GM20000 (cell line): ENCODE measurements at places on chromosomes 12 and 14.
A peak's percentile ranks its signal among the peaks of the same experiment; 100 is the strongest.

DNA sequence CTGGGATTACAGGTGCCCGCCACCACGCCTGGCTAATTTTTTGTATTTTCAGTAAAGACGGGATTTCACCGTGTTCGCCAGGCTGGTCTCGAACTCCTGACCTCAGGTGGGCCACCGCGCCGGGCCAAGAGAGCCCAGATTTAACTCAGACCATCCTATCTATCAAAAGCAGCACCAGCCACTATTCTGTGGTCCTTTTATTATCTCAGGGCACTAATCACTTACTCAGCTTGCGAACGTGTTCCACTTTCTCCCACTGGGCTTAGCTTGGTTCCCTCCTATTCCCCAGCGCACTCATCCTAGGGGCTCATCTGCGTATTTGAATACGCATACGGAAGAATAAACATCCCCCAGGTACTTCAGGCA, 16.2 kb upstream of the AACS start:
- DNase-seq: no peak

DNA sequence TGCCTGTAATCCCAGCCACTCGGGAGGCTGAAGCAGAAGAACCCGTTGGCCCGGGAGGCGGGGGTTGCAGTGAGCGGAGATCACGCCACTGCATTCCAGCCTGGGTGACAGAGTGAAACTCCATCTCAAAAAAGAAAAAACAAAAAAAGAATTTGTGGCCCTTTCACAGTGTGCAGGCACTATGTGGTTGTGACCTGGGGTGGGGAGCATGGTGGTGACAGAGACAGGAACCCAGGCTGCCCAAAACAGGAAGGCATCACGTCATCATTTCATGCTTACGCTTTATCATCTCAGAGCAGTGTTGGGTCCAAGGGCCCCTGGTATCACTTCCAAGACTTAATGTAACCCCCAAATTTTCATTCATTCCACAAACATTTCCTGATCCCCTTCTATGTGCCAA, 175.7 kb upstream of the GSC start:
- DNase-seq: no peak

- peak; percentile 19 for DNase-seq
Observed at GRCh38 chr12:76586764-76587395, 27.3 kb upstream of the OSBPL8 start.

DNA sequence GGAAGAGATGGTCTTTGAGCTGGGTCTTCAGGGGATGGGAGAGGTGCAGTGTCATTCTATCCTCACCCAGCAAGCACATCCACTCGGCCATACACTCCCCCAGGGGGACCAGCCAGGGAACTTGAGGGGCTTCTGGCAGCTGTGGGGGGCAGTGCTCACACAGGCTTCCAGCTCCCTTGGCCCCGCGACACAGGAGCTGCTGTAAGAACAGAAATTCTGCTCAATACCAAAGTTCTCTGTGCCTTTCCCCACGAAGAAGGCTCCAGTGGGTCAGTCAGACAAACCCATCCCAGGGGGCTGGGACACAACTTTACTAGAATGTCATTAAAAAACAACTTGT, 289.1 kb upstream of the RTL1 start:
- DNase-seq: no peak

DNA sequence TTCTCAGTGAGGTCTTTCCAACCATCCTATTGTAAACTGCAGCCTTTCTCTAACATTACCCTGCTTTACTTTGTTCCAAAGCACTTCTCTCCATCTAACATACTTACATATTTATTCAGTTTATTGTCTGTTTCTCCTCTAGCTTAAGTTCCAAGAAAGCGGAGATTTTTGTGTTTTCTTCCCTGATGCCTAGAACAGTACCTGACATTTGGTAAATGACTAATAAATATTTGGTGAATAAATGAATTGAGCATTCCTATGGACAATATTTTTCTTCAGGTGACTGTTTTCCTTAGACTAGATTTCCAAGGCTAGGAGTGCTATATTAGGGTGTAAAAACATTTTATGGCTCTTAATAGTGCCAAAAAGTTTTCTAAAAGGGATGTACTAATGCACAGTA, 2.4 kb downstream of the RACGAP1 start:
- no peak for DNase-seq

GRCh38 chr12:34298971-34299801, 276.9 kb downstream of the ALG10 start:
- no peak for DNase-seq

DNA sequence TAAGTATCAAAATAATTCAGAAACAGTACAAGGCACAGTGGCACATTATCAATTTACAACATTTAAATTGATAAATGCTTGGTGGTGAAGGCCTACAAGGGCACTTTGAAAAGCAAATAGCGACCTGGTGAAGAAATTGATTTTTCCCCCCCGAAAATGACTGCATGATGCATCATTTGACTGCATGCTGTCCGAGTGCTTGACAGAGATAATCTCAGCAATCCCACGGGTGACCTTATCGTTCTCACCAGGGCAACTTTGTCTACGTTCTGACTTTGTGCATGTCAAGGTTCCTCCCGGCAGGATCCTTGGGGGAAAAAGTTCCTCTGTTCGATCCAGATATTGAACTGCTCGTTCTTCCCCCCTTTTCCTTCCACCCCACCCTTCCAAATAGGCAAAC, 384.8 kb downstream of the EGLN3 start:
- DNase-seq: no peak

DNA sequence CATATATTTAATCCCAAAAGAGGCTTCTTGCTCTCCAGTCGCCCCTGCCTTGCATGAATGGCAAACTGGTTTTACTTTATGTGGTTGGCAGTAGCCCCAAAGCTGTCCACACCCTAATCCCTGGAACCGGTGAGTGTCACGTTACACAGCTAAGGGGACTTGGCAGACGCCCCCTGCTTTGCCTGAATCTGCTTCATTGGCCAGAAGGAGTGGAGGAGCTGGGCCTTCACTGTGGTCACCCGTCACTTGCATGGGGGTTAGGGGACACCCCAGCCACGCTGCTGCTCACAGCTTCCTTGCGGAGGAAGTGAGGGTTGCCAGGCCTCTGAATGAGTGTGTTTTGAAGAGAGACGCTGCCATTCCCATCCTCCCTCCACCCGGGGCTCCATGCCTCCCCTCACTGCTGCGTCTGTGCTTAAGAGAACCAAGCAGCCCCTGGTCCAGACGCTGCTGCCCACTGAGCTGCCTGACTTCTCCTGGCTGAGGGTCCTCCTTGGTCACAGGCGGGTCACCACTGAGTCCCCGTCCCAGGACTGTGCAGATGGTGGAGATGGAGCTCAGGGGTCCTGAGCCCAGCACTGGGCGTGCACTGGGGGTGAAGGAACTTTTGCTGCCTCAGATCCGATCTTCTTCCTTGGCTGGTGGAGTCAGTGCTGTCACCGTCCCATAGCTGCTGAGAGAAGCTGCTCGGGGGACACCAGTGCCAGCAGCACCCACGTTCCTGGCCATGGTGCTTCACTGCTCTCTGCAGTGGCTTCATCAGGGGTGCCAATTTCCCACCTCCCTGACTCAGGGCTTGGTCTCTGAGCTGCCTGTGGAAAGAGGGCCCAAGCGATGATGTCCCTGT, 39.8 kb downstream of the GALNT9 start:
- DNase-seq: no peak

GRCh38 chr12:125129591-125130255, 64.5 kb downstream of the AACS start:
- no peak for DNase-seq

DNA sequence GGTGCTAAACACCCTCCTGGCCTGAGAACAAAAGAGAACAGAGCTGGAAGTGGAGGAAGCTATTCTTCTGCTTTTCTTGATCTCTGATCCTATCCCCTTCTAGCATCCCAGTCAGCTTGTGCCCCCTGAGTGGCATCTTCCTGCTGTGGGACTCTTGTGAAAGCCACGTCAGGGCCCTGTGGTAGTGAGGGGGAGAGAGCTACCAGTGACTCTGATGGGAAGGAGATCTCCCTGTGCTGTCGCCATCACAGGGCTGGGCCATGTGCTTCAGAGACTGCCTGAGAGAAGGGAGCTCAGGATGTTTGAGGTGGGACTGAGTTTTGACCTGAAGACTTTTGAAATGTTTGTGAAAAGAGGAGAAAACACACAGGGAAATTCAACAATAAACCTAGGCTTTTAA, 107.6 kb upstream of the FUT8 start:
- no peak for DNase-seq

GRCh38 chr12:48736456-48736855, 19.9 kb upstream of the CCNT1 start:
- DNase-seq: no peak

- DNase-seq: no peak
Observed at GRCh38 chr12:9344541-9344940, 136.3 kb upstream of the PZP start.

DNA sequence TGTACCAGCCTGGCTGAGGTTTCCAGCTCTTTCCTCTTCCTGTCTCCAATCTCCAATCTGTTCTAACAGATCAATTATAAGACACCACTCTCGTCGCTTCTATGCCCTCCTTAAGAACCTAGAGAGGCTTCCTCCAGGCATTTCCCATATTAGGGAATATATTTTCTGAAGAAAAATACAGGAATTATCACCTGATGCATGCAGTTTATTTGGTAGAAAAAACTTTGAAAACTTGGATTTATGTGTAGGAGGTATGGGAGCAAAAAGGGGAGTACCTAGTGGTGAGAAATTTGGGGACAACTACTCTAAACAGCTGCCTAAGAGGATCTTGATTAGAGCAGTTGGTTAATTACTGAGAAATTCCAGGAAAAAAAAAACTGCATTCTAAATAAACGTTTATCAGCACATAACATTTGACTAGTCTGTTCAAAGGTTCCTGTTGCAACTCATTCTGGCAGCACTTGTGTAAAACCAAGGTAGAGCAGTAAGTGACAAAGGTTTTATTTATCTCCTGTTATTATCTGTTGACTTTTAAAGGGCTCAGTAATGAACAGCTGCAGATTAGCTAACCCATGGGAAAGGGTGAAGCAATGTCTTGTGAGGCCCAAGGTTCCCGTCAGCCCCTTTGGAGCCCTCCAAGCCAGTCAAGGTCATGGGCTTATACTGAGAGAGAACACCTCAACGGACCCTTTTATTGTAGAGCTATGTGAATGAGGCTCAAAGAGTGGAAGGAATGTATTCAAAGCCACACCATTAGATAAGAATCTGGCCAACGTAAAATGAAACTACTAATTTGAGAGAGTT, 36.4 kb upstream of the NR1H4 start:
- no peak for DNase-seq

DNA sequence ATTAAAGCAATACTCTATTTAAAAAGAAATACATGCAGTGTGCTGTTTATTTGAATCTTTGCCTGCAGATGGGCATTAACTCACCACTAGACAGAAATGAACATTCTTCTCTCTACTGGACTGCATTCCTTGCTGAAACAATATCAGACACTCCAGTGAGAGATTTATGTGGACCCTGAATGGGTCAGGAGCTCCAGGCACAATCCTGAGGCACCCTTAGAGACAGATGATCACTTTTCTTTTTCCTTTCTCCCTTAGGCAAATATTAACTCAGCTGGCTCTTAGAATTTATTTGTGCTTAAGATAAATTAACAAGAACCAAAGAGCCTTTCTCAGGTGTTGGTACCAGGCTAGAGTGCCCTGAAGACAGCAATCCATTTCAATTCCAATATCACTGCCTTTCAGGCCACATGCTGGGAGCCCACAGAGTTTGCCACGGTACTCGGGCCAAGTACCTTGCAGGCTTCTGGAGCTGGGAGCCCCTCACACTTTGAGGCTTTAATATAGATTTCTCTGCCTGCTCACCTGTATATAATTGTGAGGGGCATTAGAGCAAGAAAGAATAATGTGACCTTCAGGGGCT, 173.0 kb downstream of the EMP1 start:
- DNase-seq: no peak

DNA sequence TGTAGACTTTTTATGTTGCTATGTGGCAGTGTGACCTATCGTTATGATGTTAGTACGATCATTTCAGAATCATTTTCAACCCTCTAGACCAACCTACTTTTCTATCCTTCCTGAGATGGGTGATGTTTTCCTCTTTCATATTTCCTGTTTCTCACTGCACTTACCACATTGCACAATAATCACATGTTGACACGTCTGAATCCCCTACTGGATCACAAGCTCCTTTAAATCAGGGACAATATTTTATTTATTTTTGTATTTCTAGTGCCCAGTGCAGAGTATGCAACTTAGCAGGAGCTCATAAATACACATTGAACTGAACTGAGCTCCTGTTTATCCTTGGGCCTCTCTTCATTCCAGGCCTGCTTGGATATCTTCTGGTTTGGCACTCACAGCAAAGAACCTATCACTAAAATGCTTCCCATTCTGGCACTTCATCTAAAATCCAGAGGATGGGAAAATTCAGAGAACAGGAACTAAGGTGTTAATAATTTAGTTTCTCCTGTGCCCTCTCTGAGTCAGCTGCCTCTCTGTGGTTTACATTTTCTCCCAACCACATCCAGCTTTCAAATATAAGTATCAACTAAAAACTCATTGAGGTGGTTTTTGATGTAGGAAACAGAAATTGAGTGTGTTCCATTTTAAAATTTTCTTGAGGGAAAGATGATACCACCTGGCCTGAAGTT, 69.4 kb upstream of the DYRK2 start:
- DNase-seq: no peak

- no peak for DNase-seq
Observed at GRCh38 chr12:5520831-5521230, 88.9 kb downstream of the NTF3 start.

DNA sequence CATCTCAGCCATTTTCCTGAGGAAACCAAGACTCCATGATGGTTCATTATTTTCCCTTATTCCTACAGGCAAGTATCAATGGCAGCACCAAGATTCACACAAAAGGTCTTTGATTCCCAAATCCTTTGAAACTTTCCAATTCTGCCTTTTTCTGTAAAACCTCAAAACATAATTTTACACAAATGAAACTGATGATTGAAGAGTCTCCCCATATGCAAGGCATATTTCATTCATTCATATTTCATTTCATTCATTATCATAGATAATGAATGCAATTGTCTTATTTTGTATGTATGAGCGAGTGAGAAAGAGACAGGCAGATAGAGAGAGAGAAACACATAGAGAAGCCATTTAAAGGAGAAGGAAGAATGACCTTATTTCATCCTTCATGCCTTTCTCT, 172.8 kb downstream of the BTG1 start:
- DNase-seq: no peak

DNA sequence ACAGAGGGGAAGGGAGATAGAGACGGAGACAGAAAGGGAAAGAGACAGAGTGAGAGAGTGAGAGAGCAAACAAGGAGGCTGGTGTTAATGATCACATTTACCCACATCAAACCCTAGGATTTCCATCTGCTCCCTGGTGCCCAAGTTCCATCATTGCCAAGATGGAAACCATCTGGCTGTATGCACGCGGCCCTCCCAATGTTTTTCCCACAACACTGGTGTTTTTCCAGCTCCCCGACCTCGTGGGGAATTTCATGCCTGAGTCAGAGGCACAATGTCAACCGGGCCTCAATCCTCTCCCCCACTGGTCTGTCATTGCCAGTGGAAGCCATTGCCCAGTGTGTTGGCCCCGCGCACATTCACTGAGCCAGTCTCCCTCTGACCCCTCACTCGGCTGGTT, 19.9 kb upstream of the BDKRB2 start:
- DNase-seq: no peak

DNA sequence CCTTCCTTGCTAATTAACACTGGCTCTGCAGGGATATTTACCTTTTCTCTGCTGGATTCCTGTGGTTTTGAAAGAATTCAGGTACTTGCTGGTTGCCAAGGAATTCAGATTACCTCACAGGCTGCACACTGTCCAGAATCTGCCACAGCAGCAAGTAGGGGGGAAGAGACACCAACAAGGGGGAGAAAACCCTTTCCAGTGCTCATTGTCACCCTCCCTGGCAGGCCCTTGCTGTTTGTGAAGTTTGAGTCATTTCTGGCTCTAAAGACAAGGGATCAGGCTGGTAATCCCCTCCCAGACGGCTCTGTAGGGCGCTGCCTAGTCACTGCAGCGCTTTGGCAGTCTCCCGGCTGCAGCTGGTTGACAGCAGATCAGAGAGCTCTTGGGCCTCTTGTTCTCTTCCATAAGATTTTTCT, 50.8 kb downstream of the TTLL5 start:
- peak; percentile 25 for DNase-seq
